ENCODE measurements at places on chromosomes 13 and 19.

GRCh38 chr19:49579193-49579592 is 1.2 kb downstream of the NOSIP start:
- DNase-seq: no peak

- no peak for DNase-seq
Observed at GRCh38 chr13:44274771-44275205, 98.8 kb upstream of the SERP2 start.

DNA sequence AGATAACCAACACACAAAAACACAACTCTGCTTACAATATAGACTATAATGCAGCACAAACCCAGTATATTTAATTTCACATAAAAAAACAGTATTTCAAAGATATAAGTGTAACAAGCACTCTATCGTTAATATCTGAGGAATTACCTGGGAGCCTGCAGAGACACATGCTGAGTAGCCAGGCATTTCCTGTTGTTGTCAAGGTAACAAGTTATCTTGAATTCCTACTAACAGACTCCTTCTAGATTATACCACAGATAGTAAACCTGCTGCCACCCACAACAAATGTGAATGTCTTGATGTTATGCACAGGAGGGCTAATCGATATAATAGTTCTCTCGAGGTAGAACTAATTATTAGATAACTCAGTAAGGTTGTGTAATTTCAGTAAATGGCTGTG is 826.0 kb upstream of the PRR20A start:
- no peak for DNase-seq

DNA sequence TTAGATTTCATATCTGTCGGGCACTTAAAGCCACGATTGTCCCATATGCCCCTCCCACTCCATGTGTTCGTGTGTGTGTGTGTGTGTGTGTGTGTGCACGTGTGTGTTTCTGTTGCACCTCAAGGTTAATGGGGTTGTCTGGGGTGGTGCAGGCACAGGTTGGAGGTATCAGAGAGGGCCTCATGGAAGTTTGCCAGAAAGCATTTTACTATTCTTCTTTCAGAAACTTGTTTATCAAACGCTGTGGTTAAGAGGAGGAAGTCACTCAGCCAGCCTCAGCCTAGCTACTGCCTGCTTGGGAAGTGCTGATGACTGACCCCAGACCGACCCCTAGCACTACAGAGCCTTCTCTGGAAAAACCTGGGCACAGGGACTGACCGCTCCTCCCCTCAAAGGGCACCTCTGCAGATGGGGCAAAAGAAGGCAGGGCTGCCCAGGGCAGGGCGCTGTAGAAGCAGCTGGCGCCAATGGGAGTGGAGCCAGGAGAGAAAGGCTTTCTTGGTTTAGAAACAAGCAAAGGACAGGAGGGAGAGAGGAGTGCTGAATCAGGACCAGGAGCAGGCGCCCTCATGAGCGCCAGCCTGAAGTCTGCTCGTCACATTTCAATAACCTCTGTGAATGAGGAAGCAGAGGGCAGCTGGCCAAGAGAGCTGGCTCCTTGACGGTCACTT is 3.9 kb downstream of the SIAH3 start:
- DNase-seq: peak; percentile 36

- DNase-seq: no peak
Observed at GRCh38 chr13:110426735-110427134, 119.7 kb downstream of the COL4A2 start.

DNA sequence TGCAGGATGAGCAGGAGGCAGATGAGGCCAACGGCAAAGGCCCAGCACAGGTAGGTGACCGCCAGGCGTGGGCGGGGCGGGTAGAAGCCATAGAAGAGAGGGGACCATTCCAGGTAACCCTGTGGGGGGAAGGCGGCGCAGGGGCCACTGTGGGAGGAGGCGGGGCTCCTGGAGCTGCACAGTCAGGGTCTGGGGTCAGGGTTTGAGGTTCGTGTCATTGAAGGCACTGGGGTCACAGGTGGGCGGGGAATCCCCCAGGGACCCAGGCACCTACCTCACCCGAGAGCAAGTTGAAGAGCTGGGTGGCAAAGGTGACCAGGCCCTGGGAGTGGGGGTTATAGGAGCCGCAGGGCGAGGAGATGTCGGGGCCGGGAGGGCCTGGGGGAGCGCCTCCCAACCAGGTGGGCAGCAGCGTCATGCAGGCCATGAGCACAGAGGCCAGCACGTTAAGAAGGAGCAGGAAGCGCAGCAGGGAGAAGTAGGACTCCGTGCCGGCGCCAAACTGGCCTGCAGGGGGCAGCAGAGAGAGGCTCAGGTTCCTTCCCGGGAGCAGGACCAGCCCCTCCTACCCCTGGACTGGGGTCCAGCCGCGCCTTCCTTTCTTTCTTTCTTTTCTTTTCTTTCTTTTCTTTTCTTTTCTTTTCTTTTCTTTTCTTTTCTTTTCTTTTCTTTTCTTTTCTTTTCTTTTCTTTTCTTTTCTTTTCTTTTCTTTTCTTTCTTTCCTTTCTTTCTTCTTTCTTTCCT is 4.6 kb downstream of the TMC4 start:
- DNase-seq: peak; percentile 84

DNA sequence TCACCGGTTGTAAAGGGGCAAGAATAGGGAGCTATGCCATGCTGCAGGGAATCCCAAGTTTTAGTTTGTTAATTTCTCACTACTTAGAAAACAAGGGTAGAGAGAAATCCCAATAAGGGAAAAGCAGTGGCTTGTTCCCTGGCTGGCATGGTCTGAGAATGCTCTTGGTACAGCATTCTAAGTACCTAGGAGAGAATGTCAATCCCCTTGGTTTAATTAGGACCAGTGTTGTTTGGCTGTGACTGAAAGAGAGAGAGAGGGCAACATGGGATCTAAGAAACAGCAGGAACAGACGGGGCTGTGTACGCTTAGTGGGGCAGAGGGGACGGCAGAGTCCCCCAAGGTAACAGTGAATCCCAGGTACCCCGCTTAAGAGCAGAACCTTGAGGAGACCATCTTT is 228.8 kb downstream of the PCDH9 start:
- DNase-seq: no peak

- no peak for DNase-seq
Observed at GRCh38 chr19:18910801-18911436, 8.3 kb downstream of the COPE start.

- DNase-seq: no peak
Observed at GRCh38 chr13:63279136-63279535, 1863.5 kb upstream of the PCDH20 start.

DNA sequence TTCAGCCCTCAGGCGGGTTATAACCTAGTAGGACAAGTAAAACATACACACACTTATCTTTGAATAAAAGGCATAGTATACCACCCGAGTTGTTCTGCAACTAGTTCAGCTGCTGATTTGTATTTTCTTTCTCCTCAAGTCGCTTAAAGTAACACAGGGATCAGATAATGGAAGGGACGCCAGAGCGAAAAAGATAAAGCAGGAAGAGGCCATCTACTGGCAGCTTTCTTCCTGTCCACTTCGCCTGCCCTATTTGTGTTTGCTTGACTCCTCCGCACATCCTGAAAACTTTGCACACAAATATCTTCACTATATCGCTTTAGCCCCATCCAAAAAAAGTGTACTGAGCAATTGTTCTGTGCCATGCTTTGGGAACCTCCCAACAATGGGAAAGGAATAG is 238.0 kb upstream of the SOX21 start:
- no peak for DNase-seq

GRCh38 chr13:47437406-47437805 is 540.6 kb upstream of the HTR2A start:
- no peak for DNase-seq

DNA sequence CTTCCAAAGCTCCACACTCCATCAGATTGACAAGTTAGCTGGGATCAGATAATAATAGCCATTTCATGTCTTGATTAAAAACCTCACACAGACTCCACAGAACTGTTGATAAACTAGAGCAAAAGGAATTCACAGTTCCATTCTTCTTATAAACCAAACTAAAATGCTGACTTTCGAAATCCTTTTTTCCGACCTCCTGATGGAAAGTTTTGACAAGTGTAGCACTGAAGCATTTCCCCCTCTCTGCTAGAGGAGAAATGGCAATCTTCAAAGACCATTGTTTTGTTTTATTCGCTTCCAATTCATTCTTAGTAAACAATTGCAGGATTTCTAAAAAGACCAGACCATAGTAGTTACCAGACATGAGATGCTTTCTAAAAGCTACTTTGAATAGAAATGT is 58.8 kb downstream of the COL4A2 start:
- no peak for DNase-seq

- DNase-seq: no peak
Observed at GRCh38 chr19:5690955-5691821, 1.1 kb downstream of the RPL36 start.

DNA sequence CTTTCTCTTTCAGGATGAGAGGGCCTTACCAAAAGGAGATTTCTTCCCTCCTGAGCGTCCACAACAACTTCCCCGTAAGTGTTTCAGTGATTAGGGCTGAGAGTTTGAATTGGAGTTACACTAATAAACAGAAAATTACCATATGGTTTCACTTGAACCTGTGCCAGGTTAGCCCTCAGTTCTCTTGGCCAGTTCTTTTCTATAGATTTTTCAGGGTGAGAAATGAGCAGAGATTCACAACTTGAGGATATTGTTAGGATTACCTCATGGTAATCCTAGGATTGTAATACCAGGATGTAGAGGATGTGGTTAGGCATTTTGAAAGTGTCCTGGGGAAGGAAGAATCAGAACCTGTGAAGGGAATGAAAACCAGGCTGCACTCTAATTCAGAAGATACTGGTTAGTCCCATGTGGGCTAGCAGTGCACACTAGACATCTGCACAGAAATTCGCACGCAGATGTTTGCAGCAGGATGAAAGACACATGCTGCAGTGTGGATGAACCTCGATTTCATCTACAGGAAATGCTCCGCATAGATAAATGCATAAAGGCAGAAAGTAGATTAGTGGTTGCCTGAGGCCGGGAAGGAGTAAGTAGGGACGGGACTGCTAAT is 24.1 kb downstream of the HNRNPM start:
- DNase-seq: no peak

DNA sequence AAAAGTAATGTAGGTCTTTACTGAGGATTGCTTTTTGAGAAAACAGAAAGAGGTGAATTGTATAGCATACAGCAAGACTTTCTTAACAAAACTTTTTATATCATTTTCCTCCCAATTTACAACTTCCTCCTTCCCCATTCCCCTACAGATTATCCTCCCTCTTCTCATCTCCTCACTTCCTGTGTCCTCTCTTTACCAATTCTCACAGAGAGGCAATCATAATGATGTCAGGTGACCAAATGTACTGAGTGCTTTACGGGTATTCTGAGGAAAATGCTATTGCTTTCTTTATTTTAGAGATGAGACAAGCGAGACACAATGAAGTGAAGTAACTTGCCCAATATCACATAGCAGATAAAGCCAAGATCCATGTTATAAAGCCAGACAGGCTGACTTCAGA is 1.7 kb upstream of the MTMR6 start:
- no peak for DNase-seq

DNA sequence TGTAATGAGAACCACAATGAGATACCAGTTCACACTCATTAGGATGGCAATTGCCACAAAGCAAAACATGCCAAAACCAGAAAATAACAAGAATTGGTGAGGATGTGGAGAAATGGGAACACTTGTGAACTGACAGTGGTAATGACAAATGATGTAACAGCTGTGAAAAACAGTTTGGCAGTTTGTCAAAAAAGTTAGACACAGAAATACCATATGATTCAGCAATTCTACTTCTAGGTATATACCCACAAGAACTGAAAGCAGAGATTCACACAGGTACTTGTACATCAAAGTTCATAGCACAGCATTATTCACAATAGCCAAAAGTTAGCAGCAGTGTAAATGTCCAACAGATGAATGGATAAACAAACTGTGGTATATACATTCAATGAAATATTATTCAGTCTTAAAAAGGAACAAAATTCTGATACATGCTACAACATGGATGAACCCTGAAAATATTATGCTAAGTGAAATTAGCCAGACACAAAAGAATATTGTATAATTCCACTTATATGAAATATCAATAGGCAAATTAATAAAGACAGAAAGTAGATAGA is 96.5 kb downstream of the UGGT2 start:
- DNase-seq: no peak

GRCh38 chr13:64684108-64684507 is 2546.0 kb downstream of the PCDH9 start:
- no peak for DNase-seq

DNA sequence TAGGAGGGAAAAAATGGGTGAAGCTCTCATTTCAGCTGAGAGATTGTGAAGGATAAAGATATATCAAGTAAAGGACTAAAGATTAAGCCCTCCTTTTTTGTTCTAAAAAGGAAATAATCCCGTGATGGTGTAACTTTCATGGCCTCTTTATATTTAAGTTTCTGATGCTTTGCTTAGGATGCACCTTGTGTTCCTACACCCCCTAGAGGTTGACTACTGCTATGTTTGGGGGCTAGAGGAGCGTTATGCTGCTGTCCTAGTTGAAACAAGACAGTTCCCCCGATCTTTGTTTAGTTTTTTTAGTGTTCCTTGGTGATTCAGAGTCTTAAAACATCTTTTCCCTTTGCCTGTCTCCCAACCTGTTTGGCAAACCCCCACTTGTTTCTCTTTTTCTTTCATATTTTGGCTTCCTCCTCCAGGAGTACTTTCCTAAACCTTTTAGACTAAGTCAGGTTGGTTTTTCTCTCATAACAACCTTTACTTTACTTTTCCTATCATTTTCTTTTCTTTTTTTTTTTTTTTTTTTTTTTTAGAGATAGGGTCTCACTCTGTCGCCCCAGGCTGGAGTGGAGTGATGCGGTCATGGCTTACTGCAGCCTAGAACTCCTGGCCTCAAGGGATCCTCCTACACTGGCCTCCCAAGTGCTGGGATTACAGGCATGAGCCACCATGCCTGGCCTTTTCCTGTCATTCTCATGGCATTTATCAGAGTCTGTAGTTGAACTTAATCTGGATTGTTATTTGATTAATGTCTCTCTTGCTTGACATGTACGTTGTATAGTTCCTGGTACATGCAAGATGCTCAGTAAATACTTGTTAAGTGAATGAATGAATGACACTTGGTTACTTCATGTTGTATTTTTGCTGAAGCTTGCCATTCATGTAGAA is 2.8 kb downstream of the UBA2 start:
- DNase-seq: peak; percentile 3

DNA sequence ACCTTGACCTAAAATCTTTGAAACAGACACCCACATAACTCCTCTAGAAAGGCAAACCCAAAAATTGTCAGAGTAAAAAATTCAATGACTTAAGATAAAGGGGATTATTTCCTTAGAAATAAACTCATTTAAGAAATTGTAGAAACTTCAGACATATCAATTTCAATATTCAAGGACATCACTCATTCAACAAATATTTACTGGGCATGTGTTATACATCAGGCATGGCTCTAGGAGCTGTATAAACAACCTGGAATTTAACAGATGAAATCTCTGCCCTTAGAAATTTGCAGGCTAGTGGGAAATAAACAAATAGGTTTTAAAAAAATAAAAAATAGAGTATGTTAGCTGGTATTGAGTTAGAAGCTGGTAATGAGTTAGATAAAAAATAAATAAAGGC is 84.0 kb upstream of the LSM14A start:
- no peak for DNase-seq

- DNase-seq: no peak
Observed at GRCh38 chr13:43203781-43204180, 180.4 kb downstream of the DNAJC15 start.

- DNase-seq: no peak
Observed at GRCh38 chr13:27921961-27922882, 2.4 kb downstream of the PDX1 start.

GRCh38 chr13:108176685-108177274 is 38.6 kb downstream of the LIG4 start:
- peak; percentile 41 for DNase-seq

GRCh38 chr19:16361926-16362325 is 37.3 kb downstream of the KLF2 start:
- DNase-seq: no peak

- no peak for DNase-seq
Observed at GRCh38 chr13:77028202-77028601, 1.2 kb upstream of the FBXL3 start.
